Esophagus muscularis mucosa (tissue), 4 donors: ENCODE measurements at places on chromosomes 5 and 9. TPM values are rescaled to one million over a fixed set of nuclear protein-coding genes. Genes with fewer than 3 reads are reported as not detected.

DNA sequence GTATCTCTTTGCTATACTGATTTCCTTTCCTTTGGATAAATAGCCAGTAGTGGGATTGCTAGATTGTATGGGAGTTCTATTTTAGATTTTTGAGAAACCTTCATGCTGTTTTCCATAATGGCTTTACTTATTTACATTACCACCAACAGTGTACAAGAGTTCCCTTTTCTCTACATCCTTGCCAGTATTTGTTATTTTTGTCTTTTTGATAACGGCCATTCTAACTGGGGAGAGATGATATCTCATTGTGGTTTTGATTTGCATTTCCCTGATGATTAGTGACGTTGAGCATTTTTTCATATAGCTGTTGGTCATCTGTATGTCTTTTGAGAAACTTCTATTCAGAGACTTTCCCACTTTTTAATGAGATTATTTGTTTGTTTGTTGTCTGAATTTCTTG, 25.8 kb downstream of the NADK2 start:
- DNase-seq: no peak
- H3K27me3 ChIP-seq: no peaks in the 10 kb centered on the region
- peaks cover 11% of the 10 kb centered on the region for H3K4me1 ChIP-seq
- no peak overlapping the region for H3K27ac ChIP-seq
- H3K4me3 ChIP-seq: no peak overlapping the region
- H3K36me3 ChIP-seq: peaks cover 77% of the 10 kb centered on the region

DNA sequence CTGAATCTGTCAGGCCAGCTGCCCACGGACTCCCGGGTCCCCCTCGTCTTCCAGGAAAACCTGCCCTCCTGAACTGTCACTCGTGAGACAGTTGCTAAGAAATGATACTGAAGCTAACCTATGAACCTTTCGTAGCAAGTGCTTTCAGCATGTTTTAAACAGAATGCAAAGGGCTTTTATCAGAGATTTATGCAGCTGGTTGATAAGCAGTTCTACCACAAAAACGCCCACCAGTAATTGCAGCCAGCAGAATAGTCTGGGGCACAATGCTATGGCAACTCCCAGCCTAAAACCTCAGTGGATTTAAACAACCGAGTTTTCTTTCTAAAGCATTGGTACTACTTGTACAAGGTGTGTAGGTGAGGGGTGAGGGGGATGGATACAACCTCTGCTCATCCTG, 97.5 kb downstream of the IRX2 start:
- no peaks in the 10 kb centered on the region for H3K27me3 ChIP-seq
- H3K36me3 ChIP-seq: no peaks in the 10 kb centered on the region
- no peak overlapping the region for H3K27ac ChIP-seq

DNA sequence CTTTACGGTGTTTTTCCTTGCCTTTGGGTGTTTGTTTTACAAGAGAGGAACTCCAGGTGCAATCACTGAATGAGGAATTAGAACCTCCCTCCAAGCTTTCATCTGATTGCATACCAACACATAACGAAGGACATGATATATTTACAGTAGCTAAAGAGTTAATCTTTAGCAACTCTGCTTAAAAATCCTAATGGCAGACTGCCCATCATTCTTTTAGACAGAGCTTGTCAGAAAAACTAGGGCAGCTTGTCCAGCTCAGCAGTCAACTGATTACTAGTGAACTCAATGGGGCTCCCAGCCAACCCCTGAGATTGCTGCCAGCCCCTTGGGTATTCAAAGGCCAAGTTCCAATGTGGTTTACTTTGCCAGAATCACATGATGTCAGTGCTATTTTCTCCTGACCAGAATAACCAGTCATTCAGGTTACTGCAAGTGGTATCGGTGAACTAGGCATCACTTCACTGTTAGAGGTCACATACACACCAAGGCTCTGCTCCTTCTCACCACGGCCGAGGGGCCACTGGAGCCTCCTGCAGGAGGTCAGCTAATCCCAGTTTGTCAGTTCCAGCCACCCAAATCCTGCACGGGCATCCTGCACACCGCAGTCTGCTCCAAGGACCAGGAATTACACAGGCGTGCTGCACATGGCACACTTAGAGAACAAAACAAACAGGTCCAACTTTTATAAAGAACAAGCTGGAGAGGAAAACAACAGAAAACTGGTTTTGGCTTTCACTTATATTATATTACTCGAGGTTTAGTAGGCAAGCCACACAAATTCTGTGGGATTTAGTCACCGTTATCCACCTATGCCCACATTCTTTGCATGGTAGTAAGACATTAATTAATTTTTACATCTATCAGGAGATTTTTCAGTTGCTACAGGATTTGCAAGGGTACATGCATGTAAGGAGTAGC, 62.5 kb downstream of the NFIB start:
- no peaks in the 10 kb centered on the region for H3K27me3 ChIP-seq
- H3K36me3 ChIP-seq: no peaks in the 10 kb centered on the region

- no peak for DNase-seq
- H3K4me3 ChIP-seq: no peak overlapping the region
- H3K36me3 ChIP-seq: peaks cover 11% of the 10 kb centered on the region
- no peak overlapping the region for H3K27ac ChIP-seq
- H3K4me1 ChIP-seq: peaks cover 57% of the 10 kb centered on the region
- H3K27me3 ChIP-seq: no peaks in the 10 kb centered on the region
Measured at GRCh38 chr5:57181154-57181553, 7.3 kb downstream of the GPBP1 start.

DNA sequence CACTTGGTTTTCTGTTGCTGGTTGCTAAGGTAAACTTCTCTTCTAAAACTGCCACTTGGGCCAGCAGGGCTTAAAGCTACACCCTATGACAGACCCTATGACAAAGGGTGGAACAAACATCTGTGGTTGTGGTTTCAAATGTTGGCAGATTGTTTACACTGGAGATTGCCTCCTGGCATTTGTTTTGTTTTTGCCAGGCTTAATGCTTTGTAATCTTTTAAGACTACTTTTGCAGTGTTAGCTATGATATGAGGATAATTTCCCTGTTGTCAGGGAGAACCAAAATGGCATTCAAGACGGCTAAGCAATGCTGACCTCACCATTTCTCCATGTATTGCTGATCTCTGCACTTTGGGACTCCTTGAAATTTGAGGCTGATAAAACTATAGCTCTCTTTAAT, 50.3 kb downstream of the MAMDC2 start:
- H3K27ac ChIP-seq: peak overlapping the region; percentile 72
- DNase-seq: no peak
- H3K4me1 ChIP-seq: peaks cover 25% of the 10 kb centered on the region
- no peak overlapping the region for H3K4me3 ChIP-seq

GRCh38 chr9:79946712-79947111, 374.9 kb downstream of the TLE4 start:
- H3K27ac ChIP-seq: no peak overlapping the region
- no peak overlapping the region for H3K4me3 ChIP-seq
- H3K27me3 ChIP-seq: no peaks in the 10 kb centered on the region
- H3K36me3 ChIP-seq: no peaks in the 10 kb centered on the region

- peak overlapping the region; percentile 26 for H3K4me3 ChIP-seq
- no peak for DNase-seq
- H3K36me3 ChIP-seq: peaks cover 73% of the 10 kb centered on the region
- no peaks in the 10 kb centered on the region for H3K27me3 ChIP-seq
Measured at GRCh38 chr9:95018099-95018936, 291.8 kb downstream of the AOPEP start.

- DNase-seq: peak; percentile 60
- H3K27me3 ChIP-seq: no peaks in the 10 kb centered on the region
- no peak overlapping the region for H3K27ac ChIP-seq
- no peak overlapping the region for H3K4me3 ChIP-seq
Measured at GRCh38 chr9:35501946-35502345, 12.0 kb downstream of the RUSC2 start.

DNA sequence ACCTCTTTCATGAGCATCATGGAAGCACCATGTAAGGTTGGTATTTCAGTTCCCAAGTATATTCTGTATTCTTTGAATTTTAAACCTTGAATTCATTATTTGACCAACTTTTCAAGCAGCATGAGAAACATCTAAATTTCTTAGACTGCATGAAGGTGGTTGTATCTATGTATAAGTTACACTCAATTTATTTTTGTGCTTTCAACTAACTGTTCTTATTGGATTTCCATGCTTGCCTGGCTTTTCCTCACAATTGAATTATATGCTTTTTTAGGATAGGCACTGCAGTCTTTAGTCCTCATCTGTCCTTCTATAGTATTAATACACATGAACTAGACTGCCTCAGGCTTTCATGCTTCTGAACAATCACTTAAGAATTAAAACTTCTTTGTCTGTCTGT, 134.0 kb downstream of the CEP120 start:
- no peak overlapping the region for H3K4me3 ChIP-seq
- no peaks in the 10 kb centered on the region for H3K36me3 ChIP-seq
- no peaks in the 10 kb centered on the region for H3K27me3 ChIP-seq
- DNase-seq: no peak
- H3K27ac ChIP-seq: no peak overlapping the region

GRCh38 chr9:133647148-133647547, 11.0 kb downstream of the DBH start:
- H3K36me3 ChIP-seq: no peaks in the 10 kb centered on the region
- no peak overlapping the region for H3K4me3 ChIP-seq
- no peaks in the 10 kb centered on the region for H3K4me1 ChIP-seq
- H3K27me3 ChIP-seq: peaks cover 83% of the 10 kb centered on the region

- H3K27me3 ChIP-seq: no peaks in the 10 kb centered on the region
- H3K27ac ChIP-seq: no peak overlapping the region
- no peak overlapping the region for H3K4me3 ChIP-seq
- no peaks in the 10 kb centered on the region for H3K36me3 ChIP-seq
- DNase-seq: peak; percentile 88
- H3K4me1 ChIP-seq: no peaks in the 10 kb centered on the region
Measured at GRCh38 chr9:124191691-124192395, 65.9 kb upstream of the NEK6 start.

GRCh38 chr5:123937230-123937629, 425.3 kb downstream of the CSNK1G3 start:
- H3K27me3 ChIP-seq: no peaks in the 10 kb centered on the region
- no peaks in the 10 kb centered on the region for H3K4me1 ChIP-seq

GRCh38 chr5:81242906-81243436, 9.8 kb downstream of the CKMT2 start:
- no peak overlapping the region for H3K27ac ChIP-seq
- no peaks in the 10 kb centered on the region for H3K36me3 ChIP-seq
- H3K27me3 ChIP-seq: no peaks in the 10 kb centered on the region

DNA sequence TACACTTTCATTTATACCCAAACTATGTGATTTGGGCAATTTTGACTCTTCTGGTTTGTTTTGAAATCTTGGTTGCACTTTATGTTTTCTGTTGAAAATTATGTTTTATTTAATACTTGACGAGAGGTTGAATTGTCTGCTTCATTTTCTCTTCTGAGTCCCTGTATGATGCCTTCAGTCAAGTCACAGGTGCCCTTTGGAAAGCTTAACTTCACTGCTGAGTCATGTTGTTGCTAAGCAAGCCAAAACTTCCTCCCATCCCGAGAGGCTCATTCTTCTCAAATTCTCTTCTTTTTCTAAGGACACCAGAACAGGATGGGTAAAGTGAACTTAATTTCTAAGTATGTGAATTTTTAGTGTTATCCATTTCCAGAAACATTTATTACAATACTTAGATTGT, 455.3 kb upstream of the PTGER4 start:
- H3K4me1 ChIP-seq: no peaks in the 10 kb centered on the region
- no peaks in the 10 kb centered on the region for H3K27me3 ChIP-seq
- no peak overlapping the region for H3K27ac ChIP-seq
- no peak for DNase-seq
- H3K36me3 ChIP-seq: no peaks in the 10 kb centered on the region

GRCh38 chr5:31556461-31556860, 24.4 kb downstream of the C5orf22 start:
- no peak overlapping the region for H3K27ac ChIP-seq
- H3K36me3 ChIP-seq: peaks cover 64% of the 10 kb centered on the region
- no peak overlapping the region for H3K4me3 ChIP-seq
- DNase-seq: no peak
- H3K4me1 ChIP-seq: no peaks in the 10 kb centered on the region

GRCh38 chr9:109975574-109976295, 195.7 kb downstream of the PALM2AKAP2 start:
- H3K27ac ChIP-seq: no peak overlapping the region
- no peak overlapping the region for H3K4me3 ChIP-seq
- H3K36me3 ChIP-seq: no peaks in the 10 kb centered on the region
- no peaks in the 10 kb centered on the region for H3K27me3 ChIP-seq
- no peak for DNase-seq

DNA sequence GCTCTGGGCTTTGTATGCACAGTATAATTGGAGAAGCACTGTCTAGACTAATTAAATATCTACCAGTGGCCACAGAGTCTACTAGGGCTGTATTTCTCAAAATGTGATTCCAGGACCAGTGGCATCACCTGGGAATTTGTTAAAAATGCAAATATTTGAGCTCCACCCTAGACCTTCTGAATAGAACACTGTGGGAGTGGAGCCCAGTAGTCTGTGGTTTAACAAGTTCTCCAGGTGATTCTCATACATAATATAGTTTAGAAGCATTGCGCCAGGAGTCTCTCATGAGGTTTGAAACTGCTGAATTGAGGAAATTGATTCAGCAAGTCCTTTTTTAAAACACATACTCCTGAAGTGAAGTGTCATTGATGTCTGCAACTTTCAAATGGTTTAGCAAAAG, 74.7 kb downstream of the FCHO2 start:
- peaks cover 5% of the 10 kb centered on the region for H3K36me3 ChIP-seq
- H3K27me3 ChIP-seq: no peaks in the 10 kb centered on the region
- no peaks in the 10 kb centered on the region for H3K4me1 ChIP-seq
- DNase-seq: no peak

DNA sequence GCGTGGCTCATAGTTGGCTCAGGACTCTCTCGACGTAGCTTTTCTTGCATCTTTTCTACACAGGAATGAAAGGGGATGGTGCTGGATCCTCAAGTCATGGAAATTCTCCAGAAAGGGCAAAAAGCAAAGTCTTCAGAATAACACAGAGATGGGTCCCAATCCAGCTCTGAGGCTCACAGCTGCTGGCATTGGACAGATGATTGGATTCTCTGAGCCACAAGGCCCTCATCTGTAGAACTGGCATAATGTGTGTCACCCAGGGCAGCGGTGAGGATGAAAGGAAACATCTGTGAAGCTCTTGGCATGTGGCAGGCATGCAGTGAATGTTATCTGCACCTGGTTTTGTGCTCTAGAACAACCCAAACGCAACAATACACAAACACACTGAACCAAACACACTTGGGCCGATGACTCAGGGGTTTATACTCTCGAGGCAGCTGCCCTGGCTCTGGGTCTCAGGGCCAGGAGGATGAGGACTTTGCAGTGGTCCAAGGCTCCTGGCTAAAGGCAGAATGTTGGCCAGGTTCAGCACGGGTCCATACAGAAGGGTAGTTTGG, 64.0 kb upstream of the UBTD2 start:
- H3K4me1 ChIP-seq: no peaks in the 10 kb centered on the region
- H3K27me3 ChIP-seq: no peaks in the 10 kb centered on the region
- DNase-seq: no peak
- H3K27ac ChIP-seq: no peak overlapping the region
- peaks cover 87% of the 10 kb centered on the region for H3K36me3 ChIP-seq

- no peak for DNase-seq
- H3K27me3 ChIP-seq: no peaks in the 10 kb centered on the region
- no peaks in the 10 kb centered on the region for H3K36me3 ChIP-seq
- H3K4me1 ChIP-seq: no peaks in the 10 kb centered on the region
Measured at GRCh38 chr9:103003689-103004088, 8.6 kb downstream of the CYLC2 start.

The SPATA31A3 gene
- not detected for total RNA-seq

The PTGR1 gene
- total RNA-seq: 37.3 TPM

The KIF27 gene
- 4.0 TPM for total RNA-seq

The FAM13B gene
- 54.8 TPM for total RNA-seq

The SPRY4 gene
- total RNA-seq: 15.4 TPM

The NRG2 gene
- 5.0 TPM for total RNA-seq
